ENCODE measurements at places on chromosomes 6 and 20.

- DNase-seq = no peak
Measured at GRCh38 chr20:50735813-50736212, 4.4 kb downstream of the PARD6B start.

GRCh38 chr6:155417454-155417853 is 38.2 kb downstream of the NOX3 start:
- DNase-seq = no peak

DNA sequence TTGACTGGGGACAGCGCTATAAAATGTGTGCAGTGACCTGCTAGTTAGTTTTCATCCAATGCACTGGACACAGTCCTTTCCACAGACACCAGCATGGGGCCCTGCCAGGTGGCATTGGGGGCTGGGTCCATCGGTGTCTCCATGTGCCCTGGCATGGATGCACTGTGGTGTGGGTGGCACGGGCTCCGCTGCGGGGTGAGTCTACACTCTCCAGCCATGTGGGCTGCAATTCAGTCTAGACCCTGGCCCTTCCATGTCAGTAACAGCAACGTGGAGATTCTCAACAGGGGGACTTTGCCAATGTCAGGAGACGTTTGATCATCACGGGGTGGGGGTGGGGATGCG is 100.0 kb downstream of the RAMACL start:
- DNase-seq = no peak

GRCh38 chr6:46867411-46867810 is 54.3 kb downstream of the ADGRF5 start:
- DNase-seq = no peak

DNA sequence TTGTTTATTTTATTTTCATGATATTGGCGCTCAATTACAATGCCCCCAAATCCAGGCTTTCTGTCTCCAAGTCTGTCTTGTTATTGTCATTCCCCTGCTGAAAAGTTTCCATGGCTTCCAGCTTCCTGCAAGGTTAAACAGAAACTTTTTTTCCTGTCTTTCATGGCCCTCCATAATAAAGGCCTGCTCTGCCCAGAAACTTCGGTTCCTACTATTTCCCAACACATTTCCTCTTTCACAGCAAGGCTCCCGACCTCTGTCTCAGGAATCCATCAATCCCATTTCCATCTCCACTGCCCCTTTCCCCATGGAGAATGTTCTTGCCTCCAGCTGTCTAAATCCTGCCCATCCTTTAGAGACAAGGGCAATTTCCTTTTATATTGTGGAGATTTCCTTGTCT is 365.2 kb upstream of the JARID2 start:
- DNase-seq = no peak

DNA sequence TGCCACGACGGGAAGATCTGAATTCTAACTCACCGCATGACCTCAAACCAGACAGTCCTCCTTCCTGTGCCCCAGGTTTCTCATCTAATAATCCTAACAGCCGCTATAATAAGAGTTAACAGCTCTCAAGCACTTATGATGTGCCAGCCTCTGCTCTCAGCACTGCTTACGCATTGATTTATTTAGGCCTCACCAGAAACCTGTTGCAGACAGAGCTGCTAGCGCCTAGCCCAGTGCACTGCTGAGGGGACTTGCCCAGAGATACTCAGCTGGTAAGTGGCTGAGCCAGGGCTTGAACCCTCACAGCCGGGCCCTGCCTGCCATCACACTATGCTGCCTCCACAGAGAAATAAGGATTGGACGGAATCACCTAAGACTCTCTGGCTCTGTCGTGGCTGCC is 37.7 kb downstream of the GRM4 start:
- DNase-seq = no peak

DNA sequence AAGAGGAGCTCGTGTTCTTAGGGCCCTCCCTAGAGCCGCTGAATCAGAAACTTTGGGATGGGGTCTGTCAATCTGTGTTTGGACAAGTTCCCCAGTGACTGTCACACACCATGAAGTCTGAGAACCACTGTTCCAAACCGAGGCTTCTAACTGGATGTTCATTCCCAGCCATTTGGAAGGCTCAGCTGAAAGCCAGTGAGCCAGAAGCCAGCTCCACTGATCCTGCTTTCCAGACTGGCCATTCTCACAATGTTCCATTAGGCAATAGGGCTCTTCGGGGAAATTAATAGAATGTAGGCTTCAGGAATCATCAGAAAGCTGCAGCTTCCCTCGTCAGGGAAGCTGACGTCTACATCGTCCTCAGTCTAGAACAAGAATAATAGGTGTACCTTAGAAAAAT is 90.8 kb upstream of the QKI start:
- no peak for DNase-seq

GRCh38 chr6:112335736-112336135 is 11.4 kb upstream of the RFPL4B start:
- no peak for DNase-seq

DNA sequence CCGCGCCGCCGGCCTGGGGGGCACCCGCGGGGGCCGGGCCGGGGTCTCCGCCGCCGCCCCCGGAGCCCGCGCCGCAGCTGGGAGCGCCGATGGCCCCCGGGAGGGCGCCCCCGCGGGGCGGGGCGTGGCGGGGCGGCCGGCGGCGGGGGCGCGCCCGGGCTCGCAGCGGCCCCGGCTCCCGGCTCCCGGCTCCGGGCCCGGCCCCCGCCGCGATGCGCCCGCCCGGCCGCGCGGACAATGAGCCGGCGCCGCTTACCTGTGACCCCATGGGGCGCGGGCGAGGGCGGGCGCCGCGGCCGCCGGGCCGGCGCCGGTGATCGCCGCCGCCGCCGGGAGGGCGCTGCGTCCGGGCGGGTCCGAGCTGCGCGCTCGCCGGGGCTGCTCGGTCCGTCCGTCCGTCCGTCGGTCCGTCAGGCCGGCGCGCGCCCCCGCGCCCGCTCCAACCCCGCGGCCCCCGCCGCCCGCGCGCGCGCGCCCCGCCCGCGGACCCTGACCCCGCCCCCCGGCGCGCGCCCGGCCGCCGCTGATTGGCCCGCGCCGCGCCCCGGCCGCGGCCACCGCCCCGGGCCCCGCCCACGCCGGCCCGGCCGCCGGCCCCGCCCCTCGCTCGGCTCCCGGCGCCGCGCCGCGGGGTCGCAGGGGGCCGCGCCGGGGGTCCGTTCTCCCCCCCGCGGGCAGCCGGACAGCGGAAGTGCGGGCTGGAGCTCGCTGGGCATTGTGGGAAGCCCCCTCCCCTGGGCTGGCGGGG is at the start of gene ZBTB46:
Gene ZBTB46, minus strand, starts transcription at position 424 of the 748 bp plus-strand sequence. CDS start 40,507 bp downstream, outside the sequence.
- no peak for DNase-seq

GRCh38 chr6:49912196-49912595 is 45.9 kb upstream of the CRISP1 start:
- no peak for DNase-seq

DNA sequence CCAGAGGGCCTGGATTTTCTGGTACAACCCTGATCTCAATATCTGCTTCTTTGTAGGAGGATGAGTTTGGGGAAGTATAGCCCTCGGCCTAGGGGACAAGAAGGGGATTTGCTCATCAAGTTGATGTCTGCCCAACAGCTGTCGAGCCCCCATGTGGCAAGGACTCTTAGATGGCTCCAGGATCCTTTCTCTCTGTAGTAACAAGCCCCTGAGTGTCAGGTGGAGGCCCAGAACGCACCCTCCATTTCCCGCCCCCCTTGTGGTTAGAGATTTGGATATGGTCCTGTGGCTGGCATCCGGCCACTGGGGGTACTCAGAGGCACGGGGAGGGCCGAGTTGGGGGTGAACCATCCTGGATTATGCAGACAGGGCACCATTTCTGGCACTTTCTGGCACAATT is 50.1 kb downstream of the CTCFL start:
- DNase-seq = no peak

GRCh38 chr6:45538641-45539547 is 161.2 kb upstream of the SUPT3H start:
- no peak for DNase-seq

DNA sequence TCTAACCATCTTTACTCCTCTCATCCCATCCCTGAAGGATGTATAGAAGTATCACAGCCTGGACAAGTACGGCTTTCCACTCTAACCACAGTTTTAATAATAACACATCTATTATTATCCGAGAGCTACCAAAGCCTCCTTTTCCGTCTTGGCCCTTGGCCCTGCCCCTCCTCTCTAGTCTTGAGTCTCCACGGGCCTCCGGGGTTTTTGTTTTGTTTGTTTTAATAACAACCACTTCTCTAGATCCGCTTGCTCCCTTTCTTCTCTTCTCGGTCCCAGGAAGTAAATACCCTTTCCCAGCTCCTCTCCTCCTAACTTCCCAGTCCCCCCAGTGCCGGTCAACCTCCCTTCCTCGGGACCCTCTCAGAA is 661 bp downstream of the LCA5 start:
- no peak for DNase-seq

DNA sequence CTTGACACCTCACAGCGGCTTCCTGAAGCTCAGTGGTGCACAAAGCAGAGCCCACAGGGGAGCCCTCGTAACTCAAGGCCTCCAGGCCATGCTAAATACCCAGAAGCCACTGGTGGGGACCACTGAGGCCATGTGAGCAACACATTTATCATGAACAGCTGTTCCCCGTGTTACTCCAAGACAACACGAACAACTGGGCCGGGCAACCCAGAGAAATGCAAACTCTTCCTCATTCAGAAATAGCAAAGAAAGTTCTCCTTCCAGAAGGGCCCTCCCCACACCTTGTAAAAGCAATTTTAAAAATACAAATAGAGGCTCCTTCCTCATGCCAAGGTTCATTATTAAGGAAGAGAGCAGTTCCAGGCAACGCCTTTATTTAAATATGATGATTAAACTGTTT is 36.3 kb upstream of the SLCO4A1 start:
- DNase-seq = no peak

- DNase-seq = no peak
Measured at GRCh38 chr6:90770778-90771177, 183.9 kb upstream of the MAP3K7 start.

DNA sequence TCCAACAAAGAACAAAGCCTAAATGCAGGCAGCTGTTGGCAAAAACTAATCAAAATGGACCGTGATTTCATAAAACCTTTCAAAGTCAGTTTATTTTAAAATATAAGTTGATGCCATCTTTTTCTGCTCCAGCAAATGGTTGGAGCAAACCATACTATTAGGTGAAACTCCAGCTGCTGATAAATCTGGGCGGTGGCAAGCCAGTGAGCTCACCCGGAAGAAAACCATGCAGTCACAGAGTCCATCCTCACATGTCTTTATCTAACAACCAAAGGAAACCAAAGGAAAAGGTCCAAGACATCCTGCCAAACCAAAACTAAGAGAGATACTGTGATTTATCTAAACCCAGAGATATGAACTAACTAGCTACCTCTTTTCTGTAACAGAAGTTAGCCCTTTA is 72.6 kb downstream of the HIVEP2 start:
- DNase-seq = no peak

DNA sequence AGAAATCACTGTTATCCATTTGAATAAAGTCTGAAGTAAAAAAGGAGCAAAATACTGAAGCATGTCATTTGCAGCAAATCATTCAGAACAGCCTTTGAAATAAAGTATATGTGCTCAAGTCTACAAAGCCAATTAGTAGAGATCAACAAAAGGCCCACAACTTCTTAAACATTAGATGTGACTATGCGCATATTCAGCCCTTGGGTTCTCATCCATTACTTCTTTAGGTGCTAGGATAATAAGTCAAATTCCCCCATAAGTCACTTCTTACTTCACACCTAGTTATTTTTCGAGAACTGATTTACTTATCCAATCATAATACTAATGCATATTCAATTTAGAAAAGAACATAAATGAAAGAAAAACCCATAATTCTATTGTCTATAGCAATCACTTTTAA is 31.0 kb downstream of the PHIP start:
- no peak for DNase-seq

DNA sequence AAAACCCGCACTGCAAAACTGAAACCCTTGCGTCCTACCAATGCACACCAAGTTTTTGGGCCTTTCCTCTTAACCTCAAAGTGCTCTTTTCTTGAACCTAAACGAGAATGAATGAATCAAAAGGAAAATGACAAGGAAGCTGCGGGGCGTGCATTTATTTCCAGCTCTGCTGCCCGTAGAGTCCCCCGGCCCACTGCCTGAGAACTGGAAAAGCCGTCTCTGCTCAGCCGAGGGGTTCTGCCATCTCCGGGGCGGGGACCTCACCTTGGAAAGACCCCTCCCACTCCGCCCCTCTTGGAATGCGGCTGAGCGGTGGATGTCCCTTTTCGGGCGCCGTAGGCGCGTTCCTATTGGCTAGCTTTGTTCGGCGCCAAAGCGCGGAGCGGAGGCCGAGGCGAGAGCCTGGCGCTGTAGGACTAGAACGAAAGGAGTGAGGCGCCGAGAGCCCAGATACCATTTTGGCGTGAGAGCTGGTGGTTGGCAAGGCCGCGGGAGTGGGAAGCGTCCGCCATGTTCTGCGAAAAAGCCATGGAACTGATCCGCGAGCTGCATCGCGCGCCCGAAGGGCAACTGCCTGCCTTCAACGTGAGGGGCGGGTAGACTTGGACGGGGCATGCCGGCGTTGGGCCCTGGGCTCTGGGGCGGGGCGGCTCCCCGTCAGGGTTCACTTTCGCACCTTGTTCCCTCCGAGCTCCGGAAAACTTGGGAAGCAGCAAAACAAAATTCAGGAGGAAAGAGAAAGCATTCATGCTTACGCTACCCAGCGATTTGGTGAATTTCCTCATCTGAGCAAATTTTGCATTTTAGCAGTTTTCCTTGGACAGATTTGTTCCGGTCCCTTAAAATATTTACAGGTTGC is at the start of gene GINS1:
Gene GINS1, plus strand, starts transcription at position 363 of the 859 bp plus-strand sequence. Its CDS starts 148 bp downstream, at position 511.
- DNase-seq = peak; percentile 81

GRCh38 chr6:33272275-33273128 is 627 bp downstream of the RPS18 start:
- DNase-seq = no peak

DNA sequence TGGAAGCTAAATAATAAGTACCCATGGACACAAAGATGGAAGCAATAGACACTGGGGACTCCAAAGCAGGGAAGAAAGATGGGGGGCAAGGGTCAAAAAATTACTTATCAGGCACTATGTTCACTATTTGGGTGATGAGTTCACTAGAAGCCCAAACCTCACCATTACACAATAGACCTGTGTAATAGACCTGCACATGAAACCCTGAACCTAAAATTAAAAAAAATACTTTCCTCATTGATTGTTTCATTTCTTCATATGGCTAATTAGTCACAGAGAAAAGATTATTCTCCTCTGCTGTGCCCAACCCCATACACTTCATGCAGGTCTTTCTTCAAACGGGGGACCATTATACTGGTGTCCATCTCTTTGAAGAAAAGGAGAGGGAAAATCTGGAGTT is 213.0 kb upstream of the DTNBP1 start:
- DNase-seq = no peak

- no peak for DNase-seq
Measured at GRCh38 chr6:158568549-158568948, 8.7 kb downstream of the TMEM181 start.
